ENCODE measurements at places on chromosomes 2 and 18. TPM values are rescaled to one million over a fixed set of nuclear protein-coding genes. Genes with fewer than 3 reads are reported as not detected.
A peak's percentile ranks its signal among the peaks of the same experiment; 100 is the strongest.

The CD207 gene
- not detected for polyA plus RNA-seq

GRCh38 chr2:197661626-197662025, 13.8 kb downstream of the RFTN2 start:
- no peak for DNase-seq
- H3K27ac ChIP-seq = no peak overlapping the region
- no peaks in the 10 kb centered on the region for H3K27me3 ChIP-seq
- H3K4me3 ChIP-seq = no peak overlapping the region

GRCh38 chr2:230714136-230714480, 1.5 kb downstream of the CAB39 start:
- no peaks in the 10 kb centered on the region for H3K36me3 ChIP-seq
- peaks cover 40% of the 10 kb centered on the region for H3K4me1 ChIP-seq
- no peaks in the 10 kb centered on the region for H3K27me3 ChIP-seq
- peak; percentile 62 for DNase-seq

DNA sequence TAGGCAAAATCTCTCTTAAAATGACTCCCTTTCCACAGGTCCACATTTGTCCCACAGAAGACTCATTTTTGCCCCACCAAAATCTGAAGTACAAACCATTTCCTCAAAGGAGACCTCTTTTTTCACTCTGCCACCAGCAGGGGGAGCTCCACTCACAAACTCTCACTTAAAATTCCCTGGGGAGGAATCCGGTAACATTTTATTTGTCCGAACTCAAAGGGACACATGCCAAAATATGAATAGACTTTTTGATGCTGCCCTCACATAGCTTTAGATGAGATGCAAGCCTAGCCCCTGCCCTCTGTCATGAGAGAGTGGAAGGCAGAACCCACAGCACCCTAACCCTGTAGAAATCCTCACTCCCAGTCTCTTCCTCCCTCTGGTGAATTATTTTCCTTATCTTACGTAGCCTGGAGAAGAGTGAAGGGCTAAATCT, 57.1 kb downstream of the RMDN2 start:
- H3K4me1 ChIP-seq = no peaks in the 10 kb centered on the region
- peak; percentile 39 for DNase-seq
- no peaks in the 10 kb centered on the region for H3K36me3 ChIP-seq
- H3K27me3 ChIP-seq = no peaks in the 10 kb centered on the region
- H3K4me3 ChIP-seq = no peak overlapping the region

The ABCG8 gene
- 0.11 TPM for polyA plus RNA-seq

The MROH2A gene
- not detected for polyA plus RNA-seq

DNA sequence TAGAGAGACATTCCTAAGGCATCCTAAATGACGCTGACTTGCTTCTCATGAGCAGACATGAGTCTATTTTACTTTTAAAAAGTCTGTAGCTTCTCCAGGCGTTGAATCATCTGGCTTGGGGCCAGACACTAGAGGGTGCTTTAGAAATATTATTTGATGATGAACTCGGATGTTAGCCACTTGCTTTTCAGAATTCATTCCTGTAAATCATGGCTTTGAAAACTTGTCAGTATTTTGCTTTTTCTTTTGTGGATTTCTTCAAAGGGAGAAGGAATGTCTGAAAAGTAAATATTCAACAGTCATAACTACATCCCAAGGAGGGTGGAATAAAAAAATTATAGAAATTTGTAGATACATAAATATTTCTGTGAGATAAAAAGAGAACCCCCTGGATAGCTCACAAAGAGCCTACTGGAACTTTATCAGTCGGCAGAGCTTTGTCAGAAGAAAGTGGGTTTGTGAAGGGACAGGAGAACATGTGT, 370.8 kb downstream of the OSR1 start:
- no peaks in the 10 kb centered on the region for H3K36me3 ChIP-seq
- no peaks in the 10 kb centered on the region for H3K4me1 ChIP-seq
- no peak overlapping the region for H3K4me3 ChIP-seq
- no peaks in the 10 kb centered on the region for H3K27me3 ChIP-seq
- no peak for DNase-seq

DNA sequence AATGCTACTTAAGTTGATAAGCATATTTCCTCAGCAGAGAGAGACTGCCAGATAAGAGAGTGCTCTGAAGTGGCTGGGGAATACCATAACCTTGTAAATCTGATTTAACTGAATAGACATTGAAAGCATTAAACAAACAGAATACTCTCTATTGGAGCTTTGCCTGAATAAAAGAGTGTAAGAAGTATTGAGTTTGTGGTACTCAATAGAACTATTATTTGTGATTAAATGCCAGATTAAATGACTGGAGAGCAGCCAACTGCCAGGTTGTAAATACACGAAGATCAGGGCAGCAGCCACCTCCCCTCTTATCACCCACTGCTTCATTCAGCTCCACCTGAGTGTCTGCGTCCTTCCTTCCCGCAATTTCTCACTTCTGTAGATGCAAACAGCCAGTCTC, 373.6 kb downstream of the DCDC2C start:
- H3K4me1 ChIP-seq = no peaks in the 10 kb centered on the region
- DNase-seq = no peak
- no peak overlapping the region for H3K4me3 ChIP-seq
- no peaks in the 10 kb centered on the region for H3K36me3 ChIP-seq

DNA sequence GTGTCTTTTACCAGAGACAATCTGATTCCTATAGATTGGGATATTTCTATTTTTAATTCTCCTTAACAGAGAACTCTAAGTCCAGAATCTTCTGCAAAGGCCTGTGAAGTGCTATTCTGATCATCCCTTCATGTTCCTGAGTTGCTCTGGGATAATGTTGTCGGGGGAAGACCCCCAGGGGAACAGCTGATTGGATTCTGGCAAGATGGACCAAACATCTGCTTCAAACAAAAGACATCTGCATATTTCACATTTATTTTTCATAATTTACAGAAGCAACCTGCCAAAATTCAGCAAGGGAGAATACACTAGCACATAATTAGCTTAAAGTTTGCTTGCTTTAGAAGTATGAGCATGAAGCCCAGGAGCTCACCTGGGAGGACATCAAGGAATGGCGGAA, 116.0 kb upstream of the ETAA1 start:
- no peaks in the 10 kb centered on the region for H3K4me1 ChIP-seq
- H3K36me3 ChIP-seq = no peaks in the 10 kb centered on the region
- no peak overlapping the region for H3K27ac ChIP-seq
- no peak overlapping the region for H3K4me3 ChIP-seq

The RBBP8 gene
- polyA plus RNA-seq = 1.3 TPM

GRCh38 chr2:17610521-17610920, 70.0 kb downstream of the VSNL1 start:
- no peaks in the 10 kb centered on the region for H3K27me3 ChIP-seq
- no peaks in the 10 kb centered on the region for H3K36me3 ChIP-seq
- no peak overlapping the region for H3K27ac ChIP-seq
- no peak for DNase-seq

GRCh38 chr2:37156071-37156856, 516 bp downstream of the EIF2AK2 start:
- H3K36me3 ChIP-seq = no peaks in the 10 kb centered on the region
- H3K27ac ChIP-seq = peak overlapping the region; percentile 81
- H3K4me3 ChIP-seq = peak overlapping the region; percentile 92
- peaks cover 21% of the 10 kb centered on the region for H3K4me1 ChIP-seq
- DNase-seq = peak; percentile 6

The RBM44 gene
- polyA plus RNA-seq = 0.06 TPM

DNA sequence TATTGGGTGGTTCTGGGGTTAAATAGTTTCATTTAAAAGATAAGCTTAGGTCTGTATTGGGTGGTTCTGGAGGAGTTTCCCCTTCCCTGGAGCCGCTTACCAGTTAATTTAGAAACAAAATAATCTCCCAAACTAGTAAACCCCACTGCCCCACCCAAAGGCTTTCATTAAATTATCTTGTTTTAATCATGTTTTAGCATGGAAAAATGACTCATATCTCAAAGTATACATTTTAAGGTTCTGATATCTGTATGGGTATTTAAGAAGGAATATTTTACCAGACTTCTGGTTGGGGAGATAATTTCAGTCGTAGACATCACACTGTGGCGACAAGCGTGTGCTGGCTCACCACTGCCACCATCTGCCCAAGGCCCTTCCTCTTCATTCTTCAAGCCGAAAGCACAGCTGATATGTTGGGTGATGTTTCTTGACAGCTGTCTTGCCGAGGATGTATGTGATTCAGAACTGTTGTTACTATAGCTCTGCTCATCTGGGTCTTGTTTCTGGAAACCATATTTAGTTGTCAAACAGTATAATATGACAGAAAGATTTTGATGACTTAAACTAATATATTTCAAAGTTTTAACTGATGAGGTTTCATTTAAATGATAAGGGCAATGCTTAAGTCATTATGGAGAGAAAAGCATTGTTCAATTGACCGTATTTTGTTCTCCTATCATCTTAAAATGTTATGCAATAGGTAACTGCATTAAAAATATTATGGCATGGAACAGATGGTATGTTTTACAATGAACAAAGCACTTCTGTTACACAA, 5.1 kb downstream of the FIGLA start:
- H3K4me3 ChIP-seq = no peak overlapping the region
- peak; percentile 59 for DNase-seq
- no peak overlapping the region for H3K27ac ChIP-seq
- H3K36me3 ChIP-seq = no peaks in the 10 kb centered on the region
- H3K4me1 ChIP-seq = no peaks in the 10 kb centered on the region

DNA sequence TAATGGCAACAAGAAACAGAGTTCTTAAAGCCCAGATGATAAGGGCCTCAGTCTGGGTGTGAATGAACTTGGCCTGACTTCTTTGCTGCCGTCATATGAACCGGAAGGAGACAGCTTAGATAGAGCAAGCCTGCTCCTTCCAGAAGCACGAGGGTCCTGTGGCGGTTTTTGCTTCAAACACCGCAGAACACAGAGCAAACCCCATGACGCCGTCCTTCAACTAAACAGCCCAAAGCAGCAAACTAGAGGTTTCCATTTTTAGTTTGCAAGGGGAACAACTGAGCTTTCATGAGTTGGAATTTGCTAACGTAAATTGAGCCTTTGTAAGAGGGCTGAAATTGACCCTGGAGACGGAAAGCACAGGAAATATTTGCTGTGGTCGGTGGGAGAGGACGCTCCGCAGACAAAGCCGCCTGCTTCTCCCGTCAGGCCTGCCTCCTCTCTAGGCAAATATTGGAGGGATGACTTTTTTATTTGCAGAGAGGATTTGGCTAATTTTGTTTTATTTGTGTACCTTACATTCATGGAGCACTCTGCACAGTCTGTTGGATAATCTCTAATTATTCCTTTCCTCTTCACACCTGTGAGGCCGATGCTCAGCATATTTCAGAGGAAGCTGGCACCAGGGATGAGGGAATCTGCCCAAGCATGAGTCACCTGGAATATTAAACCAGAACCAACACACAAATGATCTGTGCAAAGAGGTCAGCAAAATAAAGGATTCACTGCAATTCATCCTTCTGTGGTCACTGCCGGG, 134.0 kb upstream of the NCK2 start:
- no peaks in the 10 kb centered on the region for H3K4me1 ChIP-seq
- H3K27me3 ChIP-seq = no peaks in the 10 kb centered on the region
- no peak overlapping the region for H3K4me3 ChIP-seq

The ADAM23 gene
- 1.2 TPM for polyA plus RNA-seq

DNA sequence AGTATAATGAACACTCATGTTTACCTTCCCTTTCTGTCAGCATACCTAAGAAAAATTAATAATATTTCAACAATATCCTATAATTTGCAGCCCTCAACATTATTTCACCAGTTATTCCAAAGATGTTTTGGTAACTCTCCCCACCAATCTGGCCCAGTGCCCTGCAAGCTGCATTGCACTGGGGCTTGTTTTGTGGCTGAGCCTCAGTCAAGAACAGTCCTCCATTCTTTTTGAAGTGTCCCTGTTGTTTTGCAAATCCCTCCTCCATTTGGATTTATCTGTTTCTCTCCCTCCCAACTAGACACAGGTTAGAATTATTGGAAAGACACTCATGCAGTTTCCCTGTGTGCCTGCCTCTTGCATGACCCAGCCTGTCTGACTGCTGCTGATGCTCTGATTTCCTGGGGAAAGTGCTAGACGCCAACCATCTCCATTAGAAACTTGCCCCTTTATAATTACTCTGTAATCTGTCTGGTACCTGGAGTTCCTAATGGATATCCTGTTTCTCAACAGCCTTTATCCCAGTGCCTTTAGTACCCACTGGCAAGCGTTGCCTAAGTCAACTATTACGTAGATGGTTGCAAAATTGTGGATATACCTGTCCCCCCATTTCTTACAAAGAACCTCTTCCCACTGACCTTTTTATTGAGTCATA, 60.2 kb downstream of the EIF5B start:
- H3K27ac ChIP-seq = no peak overlapping the region
- peaks cover 15% of the 10 kb centered on the region for H3K36me3 ChIP-seq
- H3K27me3 ChIP-seq = no peaks in the 10 kb centered on the region
- H3K4me1 ChIP-seq = no peaks in the 10 kb centered on the region

The FAP gene
- not detected for polyA plus RNA-seq

DNA sequence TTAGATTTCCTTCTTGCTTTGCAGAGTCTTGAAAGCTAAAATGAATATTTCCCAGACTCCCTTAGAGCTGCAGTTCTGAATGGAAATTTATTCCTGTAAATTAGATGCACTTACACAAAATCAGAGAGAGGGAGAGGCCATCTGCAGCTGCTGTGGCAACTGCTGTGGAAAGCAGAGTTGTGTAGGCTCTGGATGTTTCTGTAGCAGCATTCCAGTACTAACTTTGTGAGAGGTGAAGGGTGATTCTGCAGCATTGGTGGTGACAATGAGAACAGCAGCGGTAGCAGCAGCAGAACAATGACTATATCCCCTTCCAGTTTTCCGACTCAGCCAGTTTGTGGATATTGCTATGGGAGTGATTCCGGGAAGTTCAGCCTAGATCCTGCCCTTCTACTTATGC, 433.0 kb upstream of the REG3G start:
- H3K27ac ChIP-seq = no peak overlapping the region
- H3K4me1 ChIP-seq = no peaks in the 10 kb centered on the region
- no peak overlapping the region for H3K4me3 ChIP-seq
- no peaks in the 10 kb centered on the region for H3K36me3 ChIP-seq

The NGEF gene
- polyA plus RNA-seq = not detected

DNA sequence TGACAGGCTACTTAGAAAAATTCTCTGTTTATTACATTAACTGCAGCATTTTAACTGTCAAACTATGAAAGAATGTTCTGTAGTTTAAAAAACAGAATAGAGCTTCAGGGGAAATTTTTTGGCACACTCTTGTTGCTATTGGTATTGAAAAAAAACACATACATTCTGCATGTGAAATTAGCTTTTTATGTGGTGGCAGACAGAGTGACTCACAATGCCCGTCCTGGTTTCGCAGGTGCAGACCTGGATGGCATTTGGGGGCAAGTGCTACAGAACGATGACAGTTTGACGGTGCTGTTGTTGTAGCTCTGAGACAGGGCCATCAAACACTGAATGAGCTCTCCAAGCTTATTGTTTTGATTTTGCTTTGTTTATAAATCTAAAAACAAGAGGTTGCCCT, 105.0 kb upstream of the MAP3K20 start:
- H3K27ac ChIP-seq = peak overlapping the region; percentile 63
- H3K4me3 ChIP-seq = no peak overlapping the region
- H3K27me3 ChIP-seq = no peaks in the 10 kb centered on the region
- peak; percentile 69 for DNase-seq
- H3K36me3 ChIP-seq = no peaks in the 10 kb centered on the region

The CD8B2 gene
- polyA plus RNA-seq = not detected
